ENCODE measurements at places on chromosomes 3 and 15. TPM values are rescaled to one million over a fixed set of nuclear protein-coding genes. Genes with fewer than 3 reads are reported as not detected.

DNA sequence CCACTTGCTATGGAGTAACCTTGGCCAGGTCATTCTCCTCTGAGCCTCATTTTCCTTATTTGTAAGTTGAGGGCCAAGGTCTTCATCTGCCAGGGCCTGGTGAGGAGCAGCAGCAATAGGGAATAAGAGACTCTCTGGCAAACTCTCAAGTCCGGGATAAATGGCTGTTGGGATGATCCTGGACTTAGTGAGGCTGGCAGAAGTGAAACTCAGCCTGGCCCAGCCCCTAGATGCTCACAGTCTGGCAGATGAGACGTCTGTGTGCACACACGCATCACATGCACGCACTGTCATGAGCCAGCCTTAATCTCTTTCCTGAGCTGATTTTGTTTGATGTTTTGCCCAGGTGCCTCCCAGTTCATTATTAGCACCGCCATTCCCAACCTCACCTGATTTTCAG is 26.8 kb downstream of the SLC6A6 start:
- no peaks in the 10 kb centered on the region for H3K27me3 ChIP-seq
- H3K4me1 ChIP-seq, result peaks cover 3% of the 10 kb centered on the region
- H3K36me3 ChIP-seq, result no peaks in the 10 kb centered on the region
- no peak overlapping the region for H3K4me3 ChIP-seq
- no peak for DNase-seq

- H3K36me3 ChIP-seq, result no peaks in the 10 kb centered on the region
- no peak for DNase-seq
- no peak overlapping the region for H3K27ac ChIP-seq
- no peak overlapping the region for H3K4me3 ChIP-seq
- H3K27me3 ChIP-seq, result no peaks in the 10 kb centered on the region
Observed at GRCh38 chr15:55334997-55335396, 16.0 kb downstream of the PIGB start.

- H3K27me3 ChIP-seq, result no peaks in the 10 kb centered on the region
- H3K4me1 ChIP-seq, result no peaks in the 10 kb centered on the region
- H3K27ac ChIP-seq, result no peak overlapping the region
- H3K4me3 ChIP-seq, result no peak overlapping the region
- H3K36me3 ChIP-seq, result no peaks in the 10 kb centered on the region
- DNase-seq, result no peak
Observed at GRCh38 chr3:162165346-162165745, 668.7 kb downstream of the OTOL1 start.

DNA sequence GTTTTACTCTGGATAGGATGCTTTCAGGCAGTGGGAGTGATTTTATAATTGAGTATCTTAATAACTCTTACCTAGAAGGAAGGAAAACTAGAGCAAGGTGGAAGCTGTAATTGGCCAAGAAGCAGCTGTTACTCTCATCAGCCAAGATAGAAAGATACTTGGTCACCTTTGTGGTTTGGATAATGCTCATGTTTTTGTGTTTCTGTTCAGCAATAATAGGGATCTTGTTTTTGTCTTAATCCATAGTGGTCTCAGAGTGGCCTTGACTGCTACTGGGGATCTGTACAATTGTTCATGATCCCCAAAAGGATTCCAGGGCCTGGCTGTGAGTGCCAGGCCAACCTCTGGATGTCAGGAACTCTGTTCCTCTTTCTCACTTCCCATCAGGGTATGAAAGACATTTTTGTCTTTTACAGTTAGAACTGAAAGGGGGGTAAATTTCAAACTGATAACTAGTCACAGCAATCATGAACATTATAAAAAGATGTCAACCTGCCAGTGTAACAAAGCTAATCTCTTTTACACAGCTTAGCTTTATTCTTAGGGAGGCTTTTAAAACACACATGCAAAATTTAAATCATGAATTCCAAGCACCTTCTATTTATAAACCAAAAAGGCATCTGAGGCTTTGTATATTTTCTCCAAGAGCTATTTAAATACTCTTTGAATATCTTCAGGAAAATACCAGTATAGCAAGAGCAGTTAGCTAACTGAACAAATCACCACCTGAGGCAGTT is 6.0 kb downstream of the UBL7 start:
- peaks cover 6% of the 10 kb centered on the region for H3K4me1 ChIP-seq
- H3K36me3 ChIP-seq, result no peaks in the 10 kb centered on the region
- DNase-seq, result no peak

GRCh38 chr3:15810702-15811101 is 12.9 kb upstream of the ANKRD28 start:
- H3K27me3 ChIP-seq, result no peaks in the 10 kb centered on the region
- no peak overlapping the region for H3K27ac ChIP-seq
- no peak for DNase-seq
- peaks cover 5% of the 10 kb centered on the region for H3K4me1 ChIP-seq
- H3K4me3 ChIP-seq, result no peak overlapping the region

DNA sequence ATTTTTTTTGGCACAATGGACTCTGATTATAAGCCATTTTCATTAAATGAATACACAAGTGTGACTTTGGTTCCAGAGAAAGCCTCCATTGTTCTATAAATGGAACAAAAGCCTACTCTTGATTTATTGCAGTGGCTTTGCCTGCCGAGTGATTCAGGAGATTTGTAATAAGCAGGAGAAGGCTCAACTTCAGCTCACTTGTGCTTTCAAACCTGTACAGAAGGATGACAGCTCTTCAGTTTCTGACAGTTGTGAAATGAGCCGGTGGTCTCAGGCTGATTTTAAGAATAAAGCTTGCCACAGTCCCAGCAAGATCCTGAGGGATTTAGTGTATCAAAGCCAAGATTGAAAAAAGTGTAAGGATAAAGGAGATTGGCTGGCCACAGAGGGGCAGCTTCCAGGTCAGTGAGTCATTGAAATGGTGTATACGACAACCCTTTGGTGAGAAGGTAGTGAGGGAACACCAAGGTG is 438.8 kb upstream of the TGFBR2 start:
- no peaks in the 10 kb centered on the region for H3K27me3 ChIP-seq
- H3K4me3 ChIP-seq, result no peak overlapping the region
- H3K36me3 ChIP-seq, result no peaks in the 10 kb centered on the region
- peaks cover 9% of the 10 kb centered on the region for H3K4me1 ChIP-seq

GRCh38 chr3:14278799-14279625 is 100.4 kb downstream of the LSM3 start:
- H3K4me3 ChIP-seq, result no peak overlapping the region
- DNase-seq, result no peak
- H3K4me1 ChIP-seq, result peaks cover 14% of the 10 kb centered on the region
- H3K27ac ChIP-seq, result no peak overlapping the region

DNA sequence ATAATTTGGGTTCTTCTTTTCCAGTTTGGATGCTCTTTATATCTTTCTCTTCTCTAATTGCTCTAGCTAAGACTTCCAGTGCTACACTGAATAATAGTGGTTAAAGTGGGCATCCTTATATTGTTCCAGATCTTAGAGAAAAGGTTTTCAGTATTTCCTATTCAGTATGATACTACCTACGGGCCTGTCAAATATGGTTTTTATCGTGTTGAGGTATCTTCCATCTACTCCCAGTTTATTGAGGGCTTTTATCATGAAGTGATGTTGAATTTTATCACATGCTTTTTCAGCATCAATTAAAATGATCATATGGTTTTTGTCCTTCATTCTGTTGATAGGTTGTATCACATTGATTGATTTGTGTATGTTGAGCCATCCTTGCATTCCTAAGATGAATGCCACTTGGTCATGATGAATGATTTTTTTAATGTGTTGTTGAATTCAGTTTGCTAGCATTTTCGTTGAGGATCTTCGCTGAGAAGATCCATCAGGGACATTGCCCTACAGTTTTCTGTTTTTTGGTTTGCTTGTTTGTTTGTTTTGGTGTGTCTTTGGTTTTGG is 3.0 kb upstream of the LRRC34 start:
- H3K36me3 ChIP-seq, result no peaks in the 10 kb centered on the region
- H3K4me3 ChIP-seq, result no peak overlapping the region
- DNase-seq, result no peak
- H3K27me3 ChIP-seq, result no peaks in the 10 kb centered on the region

- no peaks in the 10 kb centered on the region for H3K27me3 ChIP-seq
- H3K36me3 ChIP-seq, result no peaks in the 10 kb centered on the region
- peaks cover 44% of the 10 kb centered on the region for H3K4me1 ChIP-seq
- no peak overlapping the region for H3K4me3 ChIP-seq
Observed at GRCh38 chr15:95624100-95624499, 706.4 kb upstream of the NR2F2 start.

- no peak overlapping the region for H3K27ac ChIP-seq
- no peak overlapping the region for H3K4me3 ChIP-seq
- no peaks in the 10 kb centered on the region for H3K27me3 ChIP-seq
- peaks cover 26% of the 10 kb centered on the region for H3K4me1 ChIP-seq
Observed at GRCh38 chr15:71231758-71232157, 116.5 kb downstream of the THSD4 start.

DNA sequence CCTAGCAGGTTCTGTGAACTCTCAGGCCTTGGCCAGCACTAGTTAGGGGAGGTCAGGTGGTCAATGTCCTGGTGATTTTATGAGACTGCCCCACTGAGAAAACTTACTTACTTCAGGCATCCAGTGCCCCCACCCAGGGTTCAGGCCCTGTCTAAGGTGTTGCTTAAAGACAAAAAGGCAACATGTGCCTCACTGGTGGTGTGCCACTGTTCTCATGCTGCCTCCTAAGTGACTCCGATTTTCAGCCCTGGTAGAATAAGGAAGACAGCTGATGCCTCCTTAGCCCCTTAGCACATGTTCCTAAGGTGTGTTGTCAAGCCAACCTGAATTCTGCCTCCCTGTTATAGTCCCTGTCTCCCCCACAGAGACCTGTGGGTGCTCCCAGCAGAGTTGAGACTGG is 5.3 kb downstream of the RBM15B start:
- peaks cover 24% of the 10 kb centered on the region for H3K4me1 ChIP-seq
- peak overlapping the region; percentile 35 for H3K27ac ChIP-seq
- H3K36me3 ChIP-seq, result peaks cover 14% of the 10 kb centered on the region
- H3K27me3 ChIP-seq, result no peaks in the 10 kb centered on the region
- no peak for DNase-seq

DNA sequence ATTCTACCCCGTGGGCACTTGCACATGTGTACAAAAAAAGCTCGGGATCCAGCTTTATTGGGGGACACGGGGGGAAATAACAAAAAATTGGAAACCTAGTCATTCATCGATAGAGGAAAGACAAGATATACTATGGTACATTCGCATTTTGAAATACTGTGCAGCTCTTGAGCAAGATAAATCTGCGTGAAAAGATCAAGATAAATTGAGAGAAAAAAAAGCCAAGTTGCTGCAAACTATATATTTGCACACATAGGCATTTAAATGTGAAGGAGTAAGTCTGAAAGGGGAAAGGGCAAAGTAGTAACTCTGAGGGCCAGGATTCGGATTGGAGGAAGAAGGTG is 620 bp upstream of the UBR1 start:
- peaks cover 9% of the 10 kb centered on the region for H3K36me3 ChIP-seq
- peaks cover 5% of the 10 kb centered on the region for H3K27me3 ChIP-seq
- H3K4me3 ChIP-seq, result peak overlapping the region; percentile 80
- no peak overlapping the region for H3K27ac ChIP-seq
- peaks cover 17% of the 10 kb centered on the region for H3K4me1 ChIP-seq
- DNase-seq, result no peak

- no peaks in the 10 kb centered on the region for H3K4me1 ChIP-seq
- no peak overlapping the region for H3K27ac ChIP-seq
- H3K4me3 ChIP-seq, result no peak overlapping the region
- H3K36me3 ChIP-seq, result no peaks in the 10 kb centered on the region
- no peaks in the 10 kb centered on the region for H3K27me3 ChIP-seq
Observed at GRCh38 chr3:140022066-140022770, 87.2 kb downstream of the CLSTN2 start.

GRCh38 chr15:80747317-80748053 is 31.7 kb upstream of the CEMIP start:
- H3K4me3 ChIP-seq, result no peak overlapping the region
- peaks cover 32% of the 10 kb centered on the region for H3K4me1 ChIP-seq
- no peaks in the 10 kb centered on the region for H3K27me3 ChIP-seq
- no peaks in the 10 kb centered on the region for H3K36me3 ChIP-seq
- H3K27ac ChIP-seq, result no peak overlapping the region
- peak; percentile 37 for DNase-seq

- no peaks in the 10 kb centered on the region for H3K27me3 ChIP-seq
- no peak for DNase-seq
- H3K27ac ChIP-seq, result no peak overlapping the region
- H3K36me3 ChIP-seq, result no peaks in the 10 kb centered on the region
- H3K4me3 ChIP-seq, result no peak overlapping the region
- H3K4me1 ChIP-seq, result peaks cover 4% of the 10 kb centered on the region
Observed at GRCh38 chr15:60093273-60094067, 89.4 kb downstream of the FOXB1 start.

GRCh38 chr15:90022345-90022744 is 21.2 kb downstream of the ZNF710 start:
- no peak overlapping the region for H3K4me3 ChIP-seq

DNA sequence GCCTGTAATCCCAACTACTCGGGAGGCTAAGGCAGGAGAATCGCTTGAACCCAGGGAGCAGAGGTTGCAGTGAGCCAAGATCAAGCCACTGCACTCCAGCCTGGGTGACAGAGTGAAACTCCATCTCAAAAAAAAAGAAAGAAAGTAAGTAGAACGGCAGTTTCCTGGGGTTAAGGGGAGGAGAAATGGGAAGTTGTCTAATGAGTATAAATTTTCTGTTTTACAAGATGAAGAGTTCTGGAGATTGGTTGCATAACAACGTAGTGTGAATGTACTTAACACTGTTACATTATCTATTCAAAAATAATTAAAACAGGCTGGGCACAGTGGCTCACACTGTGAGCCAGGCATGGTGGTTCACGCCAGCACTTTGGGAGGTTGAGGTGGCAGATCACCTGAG is 45.4 kb downstream of the GRK7 start:
- H3K36me3 ChIP-seq, result no peaks in the 10 kb centered on the region
- no peak for DNase-seq
- no peak overlapping the region for H3K4me3 ChIP-seq
- peaks cover 18% of the 10 kb centered on the region for H3K4me1 ChIP-seq
- H3K27me3 ChIP-seq, result no peaks in the 10 kb centered on the region

Gene GP9
- not detected for total RNA-seq

Gene CFAP91
- total RNA-seq, result 11.9 TPM

Gene CDHR4
- 0.12 TPM for total RNA-seq

Gene ECE2
- total RNA-seq, result 0.15 TPM

Gene DAZL
- total RNA-seq, result 3.2 TPM

Gene SLC28A2
- not detected for total RNA-seq

Gene LDHAL6B
- not detected for total RNA-seq

Gene ZNF106
- total RNA-seq, result 59.9 TPM

Gene CLDN18
- not detected for total RNA-seq

Gene SPSB4
- 10.7 TPM for total RNA-seq

Gene TLR9
- not detected for total RNA-seq

Gene VPS8
- total RNA-seq, result 93.1 TPM
